ENCODE measurements at places on chromosomes 11 and 22.

GRCh38 chr11:43010042-43010441, 301.8 kb upstream of the API5 start:
- no peak for DNase-seq

GRCh38 chr22:38734421-38735100, 21.2 kb downstream of the SUN2 start:
- no peak for DNase-seq

- DNase-seq, result no peak
These were observed 403.4 kb upstream of the B3GAT1 start for GRCh38 chr11:134815404-134815803.

DNA sequence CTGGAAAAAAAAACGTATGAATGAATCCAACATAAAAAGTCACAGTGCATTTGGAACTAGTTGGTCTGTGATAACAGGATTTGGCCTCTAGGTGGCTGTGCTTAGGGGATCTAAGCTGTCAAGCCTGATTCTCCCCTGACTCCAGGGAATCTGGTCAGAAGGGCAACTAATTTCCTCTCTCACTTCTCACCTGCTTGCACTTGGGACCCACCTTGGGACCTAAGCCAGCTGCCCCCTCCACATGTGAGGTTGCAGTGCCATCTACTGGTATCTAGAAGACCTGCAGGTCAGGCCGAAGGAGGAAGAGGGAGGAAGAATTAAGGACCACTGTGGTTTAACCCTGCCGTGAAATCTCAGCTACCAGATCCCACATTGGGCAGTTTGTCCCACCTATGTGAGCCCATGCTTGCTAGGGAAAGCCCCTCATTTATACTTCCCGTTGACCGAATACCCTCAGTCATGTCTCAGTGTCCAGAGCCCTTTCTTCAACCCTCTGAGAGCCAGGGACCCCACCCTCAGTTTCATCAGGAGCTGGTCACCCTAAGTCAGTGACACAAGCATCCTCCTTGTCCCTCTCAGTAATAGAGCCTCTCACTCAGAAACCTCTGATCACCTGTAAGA, 33.2 kb upstream of the CAVIN3 start:
- DNase-seq, result peak; percentile 58

DNA sequence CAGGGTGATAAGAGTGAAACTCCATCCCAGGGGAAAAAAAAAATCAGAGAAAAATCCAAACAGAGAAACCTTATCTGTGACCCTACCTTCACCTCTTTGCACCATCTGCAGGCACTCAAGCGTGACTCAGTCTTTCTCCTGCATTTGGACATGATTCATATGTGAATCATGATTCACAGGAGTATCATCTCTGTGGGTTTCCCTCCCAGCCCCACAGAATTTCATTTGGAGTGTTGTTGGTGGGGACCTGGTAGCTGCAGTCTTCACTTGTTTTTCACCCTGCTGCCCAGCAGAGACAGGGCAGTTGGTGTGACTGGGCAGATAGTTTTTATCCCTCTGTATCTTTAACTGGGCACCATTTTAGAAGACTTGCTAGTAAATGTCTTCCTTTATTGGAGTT, 75.7 kb downstream of the DEPDC5 start:
- DNase-seq, result peak; percentile 89

DNA sequence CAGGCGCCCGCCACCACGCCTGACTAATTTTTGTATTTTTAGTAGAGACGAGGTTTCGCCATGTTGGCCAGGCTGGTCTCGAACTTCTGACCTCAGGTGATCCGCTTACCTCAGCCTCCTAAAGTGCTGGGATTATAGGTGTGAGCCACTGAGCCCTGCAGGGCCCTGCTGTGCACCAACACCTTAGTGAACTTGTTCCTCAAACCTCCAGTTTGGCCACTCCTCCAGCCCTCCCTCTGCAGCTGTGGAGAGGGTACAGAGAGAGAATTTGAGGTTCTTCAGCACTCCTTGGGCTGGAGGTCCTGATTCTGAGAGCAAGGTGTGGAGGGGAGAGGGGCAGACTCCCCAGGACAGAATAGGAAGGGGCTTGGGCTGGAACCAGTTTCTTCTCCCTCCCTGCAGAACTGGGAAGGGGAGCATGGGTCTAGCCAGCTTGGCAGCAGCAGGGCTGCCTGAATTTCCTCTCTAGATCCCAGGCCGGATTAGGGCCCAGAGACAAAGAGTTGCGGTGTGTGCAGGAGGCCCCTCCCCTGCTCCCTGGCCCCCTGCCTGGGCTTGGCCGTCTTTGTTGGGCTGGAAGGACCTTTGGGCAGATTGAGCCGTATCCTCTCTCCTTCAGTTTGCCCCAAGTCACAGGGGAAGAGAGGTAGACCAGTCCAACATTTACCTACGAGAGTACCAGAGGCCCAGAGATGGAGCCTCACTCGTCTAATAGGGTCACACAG, 2.3 kb upstream of the PEX16 start:
- no peak for DNase-seq

DNA sequence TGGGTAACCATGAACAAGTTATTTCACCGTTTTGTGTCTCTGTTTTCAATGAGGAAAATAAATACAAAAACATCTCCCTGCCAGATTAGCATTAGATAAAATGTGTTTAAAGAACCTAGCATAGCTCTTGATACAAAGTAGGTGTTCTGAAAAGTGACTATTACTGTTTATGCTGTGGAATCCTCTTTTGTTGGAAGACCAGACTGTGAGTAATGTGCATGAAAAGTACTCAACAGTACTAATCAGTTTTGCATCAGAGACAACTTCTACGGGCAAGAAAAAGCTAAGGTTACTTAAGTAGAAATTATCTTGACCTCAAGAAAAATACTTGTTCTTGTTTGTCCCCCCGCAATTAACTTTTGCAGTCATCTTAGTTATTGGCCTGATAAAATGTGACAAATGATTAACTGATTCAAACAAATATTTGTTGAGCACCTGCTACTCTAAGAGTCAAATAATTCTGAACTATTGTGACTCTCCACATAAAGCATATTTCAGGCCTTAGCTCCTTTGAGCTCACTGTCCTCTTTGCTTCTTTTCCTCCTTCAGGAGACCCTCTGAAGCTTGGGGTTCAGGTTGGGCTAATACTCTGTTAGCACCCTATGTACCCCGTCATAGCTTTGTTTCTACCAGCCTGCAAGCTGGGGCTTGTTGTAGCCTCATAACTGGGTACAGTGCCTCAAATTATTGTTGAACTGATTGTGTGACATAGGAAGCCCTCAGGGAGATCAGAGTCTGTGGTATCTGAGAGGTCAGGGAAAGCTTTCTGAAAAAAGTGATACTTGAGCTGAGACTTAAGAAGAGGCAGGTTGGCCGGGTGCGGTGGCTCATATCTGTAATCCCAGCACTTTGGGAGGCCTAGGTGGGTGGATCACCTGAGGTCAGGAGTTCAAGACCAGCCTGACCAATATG, 24.5 kb downstream of the DIXDC1 start:
- no peak for DNase-seq

GRCh38 chr11:128737704-128738103, 43.8 kb downstream of the FLI1 start:
- no peak for DNase-seq

- DNase-seq, result no peak
These were observed 11.4 kb upstream of the VSTM5 start for GRCh38 chr11:93861808-93862207.

DNA sequence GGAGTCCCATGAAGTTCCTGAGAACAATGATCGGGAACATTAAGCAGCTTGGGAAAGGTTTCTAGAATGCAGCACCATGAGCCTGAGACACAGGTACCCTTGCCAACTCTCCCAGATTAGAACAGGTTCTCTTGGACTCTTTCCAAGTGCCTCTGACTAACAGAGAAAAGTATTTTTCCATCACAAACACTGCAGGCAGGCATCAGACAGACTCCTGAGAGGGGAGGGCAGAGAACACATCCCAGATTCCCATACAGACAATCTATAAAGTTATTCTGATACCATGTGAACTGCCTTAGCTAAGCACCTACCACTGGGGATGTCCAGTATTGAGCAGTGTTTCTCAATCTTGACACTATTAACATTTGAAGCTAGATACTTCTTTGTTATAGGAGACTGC, 27.3 kb downstream of the SERGEF start:
- no peak for DNase-seq

GRCh38 chr11:61279934-61280659, 15.0 kb downstream of the VWCE start:
- DNase-seq, result no peak

DNA sequence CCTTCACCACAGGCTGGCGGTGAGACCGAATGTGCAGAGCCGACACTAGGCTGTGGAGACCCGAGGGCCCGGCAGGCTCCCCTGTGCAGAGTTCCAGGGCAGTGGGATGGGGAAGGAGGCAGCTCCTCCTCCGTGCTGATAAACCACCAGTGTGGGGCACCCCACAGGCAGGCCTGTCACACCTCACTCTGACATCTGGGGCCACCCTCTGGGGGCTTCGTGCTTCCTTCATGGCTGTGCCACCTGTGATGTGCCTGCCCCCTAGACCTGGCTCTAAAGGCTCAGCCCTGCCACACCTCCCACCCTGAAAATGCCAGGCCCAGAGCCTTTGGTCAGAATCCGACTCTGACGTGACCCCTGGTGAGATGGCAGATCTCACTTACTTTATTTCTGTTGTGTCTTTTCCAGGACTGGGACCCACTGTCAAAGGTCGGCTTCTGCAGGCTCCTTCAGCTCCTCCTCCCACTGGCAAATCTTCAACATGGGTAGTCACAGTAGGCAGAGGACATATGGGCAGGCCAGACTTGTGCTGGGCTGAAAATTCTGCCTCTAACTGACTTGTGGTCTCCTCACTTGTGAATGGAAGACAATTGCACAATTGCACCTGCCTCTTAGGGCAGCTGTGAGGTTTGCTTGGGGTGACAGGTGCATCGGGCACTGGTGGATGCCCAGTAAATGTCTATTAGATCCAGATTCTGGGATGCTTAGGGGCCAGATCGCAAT, 46.2 kb upstream of the TSKU start:
- no peak for DNase-seq

DNA sequence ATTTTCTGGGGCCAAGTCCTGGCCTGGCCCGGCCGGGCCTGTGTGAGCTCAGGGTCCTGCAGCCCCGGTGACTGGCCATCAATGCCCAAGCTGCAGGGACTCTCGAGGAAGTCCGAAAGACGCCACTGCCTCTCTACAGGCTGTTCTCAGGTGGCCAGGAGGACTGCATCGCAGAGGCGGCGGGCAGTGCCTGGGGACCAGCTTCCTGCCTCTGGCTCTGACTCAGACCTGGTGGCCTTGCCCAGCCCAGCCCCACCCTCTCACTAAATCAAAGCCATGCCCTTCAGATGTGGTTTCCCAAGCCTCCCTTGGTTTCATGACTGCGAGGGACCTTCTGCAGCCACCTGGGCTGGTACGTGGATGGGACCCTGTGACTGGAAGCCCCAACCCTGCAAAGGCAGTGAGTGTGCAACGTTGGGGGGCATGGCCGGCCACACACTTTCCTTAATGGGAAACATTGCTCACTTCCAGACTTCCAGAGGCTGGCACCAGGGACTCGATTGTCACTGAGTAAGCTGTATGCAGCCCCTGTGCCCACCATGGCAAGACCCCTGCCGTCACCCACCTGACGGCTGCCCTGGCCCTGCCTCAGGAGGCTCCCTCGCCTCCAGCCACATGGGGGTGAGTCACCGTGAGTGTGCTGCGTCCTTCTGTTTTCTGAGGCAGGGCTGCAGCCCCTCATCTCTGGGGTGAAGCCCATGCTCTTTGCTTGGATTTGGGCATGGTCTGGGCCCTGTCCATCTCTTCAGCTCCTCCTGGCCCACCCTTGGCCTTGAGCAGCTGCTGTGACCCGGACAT, 6.0 kb upstream of the FGF3 start:
- no peak for DNase-seq

DNA sequence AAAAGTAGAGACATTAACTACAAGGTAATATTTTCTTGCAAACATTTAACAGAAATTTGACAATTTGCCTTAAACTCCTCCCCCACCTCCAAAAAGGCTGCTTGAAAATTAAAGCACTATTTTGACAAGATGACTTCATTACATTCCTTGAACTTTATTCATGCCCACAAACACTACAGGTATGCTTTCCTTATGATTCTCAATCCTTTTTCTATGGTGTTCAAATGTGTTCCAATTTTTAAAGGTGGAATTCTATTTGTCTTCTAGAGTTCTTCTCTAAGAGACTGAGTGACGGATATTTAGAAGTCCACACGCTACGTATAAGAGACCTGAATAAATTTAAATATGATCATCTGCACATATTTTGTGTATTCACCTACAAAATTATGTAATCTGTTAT, 69.4 kb downstream of the MRTFA start:
- DNase-seq, result no peak

GRCh38 chr11:77438487-77438886, 35.4 kb downstream of the PAK1 start:
- no peak for DNase-seq

- no peak for DNase-seq
These were observed 75.1 kb downstream of the BMAL1 start for GRCh38 chr11:13352711-13353110.

DNA sequence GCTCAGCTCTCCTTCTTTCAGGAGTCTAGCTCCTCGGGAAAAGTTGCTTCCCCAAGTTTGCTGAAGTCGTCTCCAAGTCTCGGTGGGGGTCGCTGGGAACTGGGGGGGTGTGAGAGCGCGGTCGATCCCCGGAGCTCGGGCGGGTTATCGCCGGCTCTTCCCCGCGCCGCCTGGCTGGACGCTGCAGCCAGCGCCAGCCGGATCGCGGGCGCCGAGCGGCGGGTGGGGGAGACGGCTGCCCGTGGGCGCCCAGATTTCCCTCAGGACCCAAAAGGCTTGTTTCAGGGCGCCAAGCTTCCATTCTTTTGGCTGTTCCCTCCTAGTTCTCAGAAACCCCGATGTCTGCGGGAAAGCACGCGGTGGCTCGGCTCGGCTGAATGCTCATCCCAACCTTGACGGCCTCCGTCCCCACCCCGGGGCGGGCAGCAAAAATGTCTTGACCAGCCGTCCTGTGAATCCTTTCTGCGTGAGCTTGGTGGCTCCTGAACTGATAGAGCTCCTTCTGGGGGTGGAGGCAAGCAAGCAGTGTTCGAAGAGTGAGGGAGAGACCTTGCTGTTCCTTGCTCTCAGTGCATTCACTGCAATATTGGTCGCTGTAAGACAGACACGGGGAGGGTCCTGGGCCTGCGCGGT, 1.7 kb downstream of the ZBTB16 start:
- no peak for DNase-seq

GRCh38 chr22:37079668-37080171, 28.2 kb downstream of the KCTD17 start:
- peak; percentile 76 for DNase-seq

GRCh38 chr11:3037040-3037944, 19.9 kb downstream of the CARS1 start:
- peak; percentile 76 for DNase-seq

DNA sequence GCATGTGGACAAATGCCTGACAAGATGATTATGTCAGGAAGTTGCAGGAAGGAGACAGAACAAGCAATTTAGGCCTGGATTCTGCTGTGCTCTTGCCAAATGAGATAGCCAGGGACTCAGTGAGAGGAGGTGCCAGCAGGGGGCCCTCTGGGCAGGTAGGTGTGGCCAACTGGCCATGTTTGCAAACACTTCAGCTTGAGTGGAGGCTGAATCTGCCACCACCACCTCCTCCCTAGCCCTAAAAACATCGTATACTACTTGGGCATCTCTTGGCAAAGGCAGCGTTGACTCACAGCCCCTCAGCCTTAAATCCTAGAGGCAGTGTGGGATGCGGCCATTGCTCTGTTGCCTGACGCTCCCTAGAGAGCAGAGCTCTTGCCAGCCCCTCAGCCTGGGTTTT, 95.1 kb upstream of the PLET1 start:
- no peak for DNase-seq
